ENCODE measurements at places on chromosomes 2 and 18.

GRCh38 chr2:207473049-207473930 lies 56.5 kb upstream of the CREB1 start:
- peak overlapping the region; percentile 76 for H3K27ac ChIP-seq
- no peaks in the 10 kb centered on the region for H3K36me3 ChIP-seq
- DNase-seq, result peak; percentile 73
- H3K4me3 ChIP-seq, result peak overlapping the region; percentile 9
- H3K27me3 ChIP-seq, result no peaks in the 10 kb centered on the region

- peaks cover 6% of the 10 kb centered on the region for H3K36me3 ChIP-seq
- no peaks in the 10 kb centered on the region for H3K27me3 ChIP-seq
- peaks cover 11% of the 10 kb centered on the region for H3K4me1 ChIP-seq
- no peak overlapping the region for H3K4me3 ChIP-seq
- no peak overlapping the region for H3K27ac ChIP-seq
Measured at GRCh38 chr2:105873721-105874120, 129.0 kb downstream of the NCK2 start.

- DNase-seq, result no peak
- no peak overlapping the region for H3K27ac ChIP-seq
- no peaks in the 10 kb centered on the region for H3K4me1 ChIP-seq
Measured at GRCh38 chr2:9532421-9532820, 23.2 kb downstream of the ADAM17 start.

GRCh38 chr18:74230922-74231714 lies 60.6 kb downstream of the CYB5A start:
- no peak for DNase-seq
- H3K4me3 ChIP-seq, result no peak overlapping the region

DNA sequence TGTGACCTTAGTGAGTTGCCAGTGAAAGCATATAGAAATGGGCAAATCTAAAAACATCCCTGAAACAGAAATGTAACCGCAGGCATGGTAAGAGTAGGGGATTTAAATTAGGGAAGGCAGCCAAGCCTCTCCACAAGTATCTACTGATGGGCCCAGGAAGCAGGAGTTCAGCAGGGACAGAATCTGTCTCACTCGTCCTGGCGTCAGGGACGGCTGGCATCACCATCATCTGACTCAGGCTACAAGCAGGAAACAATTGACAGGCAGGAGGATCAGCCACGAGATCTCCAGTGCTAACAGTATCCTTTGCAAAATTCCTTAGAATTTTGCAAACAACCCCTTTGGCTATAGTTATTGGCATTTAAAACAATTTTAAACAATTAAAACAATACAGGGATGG lies 61.3 kb downstream of the SMAD4 start:
- H3K36me3 ChIP-seq, result no peaks in the 10 kb centered on the region
- no peak for DNase-seq
- H3K27ac ChIP-seq, result no peak overlapping the region
- H3K4me1 ChIP-seq, result no peaks in the 10 kb centered on the region
- no peaks in the 10 kb centered on the region for H3K27me3 ChIP-seq

DNA sequence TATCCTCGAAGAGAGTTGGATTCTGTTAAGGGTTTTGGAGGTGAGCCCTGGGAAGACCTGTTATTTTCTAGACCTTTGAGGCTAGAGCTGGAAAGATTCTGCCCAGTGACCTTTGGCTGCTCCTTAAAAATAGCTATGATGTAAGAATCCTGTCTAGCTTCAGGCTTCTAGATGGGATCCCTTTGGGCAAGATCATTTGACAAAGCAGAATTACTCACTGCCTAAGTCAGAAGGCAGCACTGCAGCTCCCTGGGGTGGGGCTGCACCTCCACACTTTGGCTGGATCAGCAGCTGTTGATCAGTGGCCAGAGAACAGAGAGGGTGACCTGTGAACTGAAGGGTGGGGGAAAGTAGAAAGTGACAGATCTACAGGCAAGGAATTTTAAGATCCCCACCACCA lies 103.8 kb downstream of the ASAP2 start:
- no peaks in the 10 kb centered on the region for H3K27me3 ChIP-seq
- peak overlapping the region; percentile 54 for H3K27ac ChIP-seq
- no peak for DNase-seq
- peaks cover 4% of the 10 kb centered on the region for H3K36me3 ChIP-seq
- H3K4me3 ChIP-seq, result no peak overlapping the region

GRCh38 chr2:138534791-138535190 lies 33.2 kb downstream of the SPOPL start:
- no peak for DNase-seq
- no peak overlapping the region for H3K27ac ChIP-seq
- no peaks in the 10 kb centered on the region for H3K27me3 ChIP-seq
- H3K4me1 ChIP-seq, result no peaks in the 10 kb centered on the region

Data from spinal cord (tissue), 10 donors.